Hematopoietic multipotent progenitor cell treated with erythropoietin and hydrocortisone succinate and interleukin-3 and kit ligand, for 6 days (in vitro differentiated cells): ENCODE measurements at places on chromosomes 5 and 9.

DNA sequence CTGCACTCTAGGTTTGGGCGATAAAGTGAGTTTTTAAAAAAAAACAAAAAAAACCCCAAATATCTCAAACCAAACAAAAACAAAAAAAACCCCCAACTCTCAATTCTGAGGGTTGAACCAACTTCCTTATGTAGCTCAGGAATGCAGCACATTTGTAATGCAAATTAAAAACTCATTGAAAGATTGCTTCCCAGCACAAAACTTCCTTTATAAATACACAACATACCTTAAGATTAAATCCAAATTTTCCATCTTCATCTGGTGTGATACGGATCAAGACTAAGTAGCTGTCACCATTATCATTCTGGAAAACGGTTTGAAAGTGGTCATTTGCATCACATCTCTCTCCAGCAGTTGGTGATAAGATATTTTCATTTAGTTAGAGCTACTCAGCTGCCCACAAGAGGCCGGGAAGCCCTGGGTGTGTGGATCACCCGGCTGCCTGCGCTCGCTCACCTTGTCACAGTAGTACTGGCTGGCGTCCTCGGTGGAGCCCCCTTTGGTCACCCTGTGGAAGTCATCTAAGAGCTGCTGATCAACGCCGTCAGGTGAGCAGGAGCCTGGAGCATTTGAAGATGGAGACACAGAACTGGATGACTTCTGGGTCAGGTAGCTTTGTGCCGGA, 88.2 kb downstream of the PTPN3 start:
- DNase-seq = peak; percentile 5

GRCh38 chr9:135714242-135715055, 12.5 kb downstream of the KCNT1 start:
- DNase-seq = no peak

- DNase-seq = no peak
These were observed 12.5 kb upstream of the COL5A1 start for GRCh38 chr9:134629061-134629585.

DNA sequence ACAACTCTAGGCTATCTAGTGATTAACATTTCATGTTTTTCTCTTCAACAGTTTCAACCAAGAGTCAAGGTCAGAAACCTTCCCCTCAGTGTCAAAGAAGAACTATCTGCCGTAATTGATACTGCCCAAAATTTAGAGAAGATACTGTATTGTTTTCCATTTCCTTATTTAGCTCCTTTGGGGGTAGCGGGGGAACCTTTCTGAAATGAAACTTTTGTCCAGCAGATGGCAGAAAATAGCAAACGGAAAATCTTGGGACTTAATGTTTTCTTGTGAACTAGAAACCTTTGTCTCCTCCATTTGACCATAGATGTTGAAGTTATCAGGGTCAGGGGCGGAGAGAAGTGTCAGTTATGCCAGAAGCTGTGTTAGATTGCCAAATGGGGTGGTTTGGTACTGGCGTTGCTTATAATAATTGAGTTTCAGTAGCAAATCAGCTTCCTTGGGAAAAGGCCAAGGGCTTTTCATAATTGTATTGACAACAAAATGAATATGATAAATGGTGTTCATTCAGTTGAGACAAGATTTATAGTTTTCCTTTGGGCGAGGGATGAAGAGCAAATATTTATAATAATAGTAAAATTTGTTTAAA, 101.7 kb upstream of the TLX3 start:
- peak; percentile 86 for DNase-seq

DNA sequence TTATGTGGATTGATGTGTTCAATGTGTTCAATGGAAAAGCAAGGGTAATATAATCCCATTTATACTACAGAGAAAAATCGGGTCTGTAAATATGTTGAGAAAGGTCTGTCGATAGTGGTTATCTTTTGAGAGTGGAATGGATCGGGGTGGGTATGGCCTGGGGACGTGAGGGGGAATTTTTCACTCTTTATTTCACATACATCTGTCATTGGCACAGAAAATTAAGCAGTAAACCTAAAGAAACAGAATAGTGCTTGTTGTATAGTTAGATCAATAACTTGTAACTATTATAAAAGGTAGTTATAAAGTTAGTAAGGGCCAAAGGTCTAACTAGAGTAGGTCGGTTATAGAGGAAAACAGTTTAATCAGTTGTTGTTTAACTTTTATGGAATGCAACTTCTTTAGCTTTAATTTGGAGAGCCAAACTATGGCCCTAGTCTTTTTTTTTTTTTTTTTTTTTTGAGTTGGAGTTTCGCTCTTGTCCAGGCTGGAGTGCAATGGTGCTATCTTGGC, 66.1 kb upstream of the ABL1 start:
- DNase-seq = no peak

DNA sequence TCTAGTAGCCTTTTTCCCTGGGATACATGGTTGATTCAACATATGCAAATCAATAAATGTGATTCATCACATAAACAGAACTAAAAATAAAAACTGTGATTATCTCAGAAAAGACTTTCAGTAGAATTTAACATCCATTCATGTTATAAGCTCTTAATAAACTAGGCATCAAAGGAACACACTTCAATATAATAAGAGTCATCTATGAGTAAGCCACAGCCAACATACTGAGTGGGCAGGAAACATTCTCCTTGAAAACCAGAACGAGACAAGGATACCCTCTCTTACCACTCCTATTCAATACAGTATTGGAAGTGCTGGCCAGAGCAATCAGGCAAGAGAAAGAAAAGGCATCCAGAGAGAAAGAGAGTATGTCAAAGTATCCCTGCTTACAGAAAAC, 239.9 kb downstream of the ATPSCKMT start:
- DNase-seq = no peak

- no peak for DNase-seq
These were observed 35.4 kb downstream of the PRLR start for GRCh38 chr5:35194635-35195471.

DNA sequence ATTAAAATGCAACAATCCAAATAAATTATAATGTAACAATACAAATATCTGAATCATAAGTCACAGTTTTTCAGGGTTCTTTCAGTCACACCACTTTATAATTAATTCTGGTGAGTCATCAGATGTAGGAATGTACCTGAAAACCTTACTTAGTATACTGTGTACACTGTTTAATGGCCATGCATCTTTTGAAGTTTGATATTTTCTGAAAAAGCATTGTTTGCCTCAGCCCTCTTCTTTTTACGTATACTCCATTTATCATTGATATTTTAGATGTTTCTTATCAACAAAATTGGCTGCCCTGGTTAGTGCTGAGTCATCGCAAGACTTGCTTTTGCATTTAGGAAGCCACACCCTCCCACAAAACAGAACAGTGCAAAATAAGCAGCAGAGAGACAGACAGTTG, 218.6 kb downstream of the PJA2 start:
- DNase-seq = peak; percentile 84

GRCh38 chr9:125343518-125344275, 82.1 kb downstream of the GAPVD1 start:
- DNase-seq = no peak

DNA sequence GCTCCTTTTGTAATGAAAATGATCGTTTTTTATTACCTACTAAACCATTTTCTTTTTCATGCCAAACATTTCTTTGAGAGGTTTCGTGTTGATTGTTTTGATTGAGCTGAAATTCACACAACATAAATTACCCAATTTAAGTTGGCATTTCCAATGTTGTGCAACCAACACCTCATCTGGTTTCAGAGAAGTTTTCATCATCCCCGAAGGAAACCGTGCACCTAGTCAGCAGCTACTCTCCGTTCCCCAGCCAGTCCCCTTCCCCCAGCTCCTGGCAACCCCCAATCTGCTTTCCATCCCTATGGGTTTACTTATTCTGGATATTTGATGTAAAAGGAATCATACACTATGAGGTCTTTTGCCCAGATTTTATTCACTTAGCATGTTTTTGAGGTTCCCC, 123.6 kb downstream of the ADCY2 start:
- no peak for DNase-seq

DNA sequence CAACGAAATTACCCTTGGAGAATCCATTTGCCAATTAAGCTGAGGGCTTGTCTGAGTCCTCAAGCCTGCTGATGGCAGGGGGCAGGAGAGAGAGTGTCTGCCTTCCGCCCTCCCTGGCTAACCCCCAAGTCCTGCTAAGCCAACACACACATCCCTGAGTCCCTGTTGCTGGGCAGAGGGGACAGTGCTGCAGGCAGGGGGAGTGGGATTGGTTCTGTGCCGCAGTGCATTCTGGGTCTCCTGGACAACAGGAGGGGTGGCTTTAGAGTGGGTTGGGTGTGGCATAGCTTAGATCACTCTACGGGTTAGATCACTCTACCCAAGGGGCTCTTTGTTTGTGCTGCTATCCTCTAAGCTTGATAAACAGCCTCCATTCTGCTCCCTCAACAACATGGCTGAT, 427.7 kb downstream of the CDK5RAP2 start:
- DNase-seq = no peak

DNA sequence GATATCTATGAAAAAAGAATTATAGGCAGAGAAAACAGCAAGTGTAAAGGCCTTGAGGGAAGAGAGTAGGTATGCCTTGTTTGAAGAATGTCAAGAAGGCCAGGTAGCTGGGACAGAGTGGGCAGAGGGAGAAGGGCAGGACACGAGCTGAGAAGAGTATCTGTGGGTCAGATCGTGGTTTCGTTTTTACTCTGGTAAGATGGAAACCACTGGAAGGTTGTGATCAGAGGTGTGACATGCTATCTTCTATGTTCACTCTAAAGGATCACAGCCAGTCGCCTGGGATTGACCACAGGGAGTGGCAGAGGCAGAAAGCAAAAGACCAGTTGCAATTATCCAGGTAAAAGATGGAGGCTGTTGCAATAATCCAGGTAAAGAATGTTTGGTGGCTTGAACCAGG, 12.6 kb upstream of the ARHGAP26 start:
- DNase-seq = no peak

DNA sequence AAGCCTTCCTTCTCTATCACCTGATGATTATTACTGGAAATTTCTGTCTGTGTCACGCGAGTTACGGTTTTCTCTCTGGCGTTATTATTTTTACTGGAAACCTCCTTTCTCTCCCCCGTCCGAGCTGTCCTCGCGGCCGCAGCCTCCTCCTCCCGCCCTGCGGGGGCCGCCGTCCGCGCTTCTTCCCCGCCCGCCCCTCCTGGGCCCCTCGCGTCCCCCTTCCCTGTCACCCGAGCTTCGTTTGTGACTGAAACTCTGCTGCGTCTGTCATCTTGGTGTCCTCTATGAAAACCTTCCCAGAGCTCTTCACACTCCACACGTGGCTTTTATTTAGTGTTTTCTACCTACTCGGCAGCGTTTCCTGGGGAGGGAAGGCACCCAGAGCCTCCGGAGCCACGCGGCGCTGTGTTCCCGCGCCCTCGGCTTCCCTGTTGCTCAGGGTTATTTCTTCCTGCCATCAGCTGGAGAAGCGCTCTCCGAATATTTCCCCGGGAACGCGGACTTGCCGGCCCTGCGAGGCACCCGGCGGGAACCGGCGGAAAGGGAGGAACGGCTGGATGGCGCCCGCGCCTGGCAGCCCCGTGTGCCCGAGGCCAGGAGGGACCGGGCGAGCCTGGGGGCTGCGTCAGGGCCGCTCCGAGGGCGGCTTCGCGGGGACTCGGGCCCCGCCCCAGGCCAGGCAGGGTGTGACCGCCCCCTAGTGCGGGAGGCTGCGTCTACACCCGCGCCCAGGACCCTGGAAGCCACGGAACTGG, 33.9 kb downstream of the TRIP13 start:
- DNase-seq = peak; percentile 53

- DNase-seq = no peak
These were observed 105.0 kb downstream of the PLPP1 start for GRCh38 chr5:55429613-55430253.

DNA sequence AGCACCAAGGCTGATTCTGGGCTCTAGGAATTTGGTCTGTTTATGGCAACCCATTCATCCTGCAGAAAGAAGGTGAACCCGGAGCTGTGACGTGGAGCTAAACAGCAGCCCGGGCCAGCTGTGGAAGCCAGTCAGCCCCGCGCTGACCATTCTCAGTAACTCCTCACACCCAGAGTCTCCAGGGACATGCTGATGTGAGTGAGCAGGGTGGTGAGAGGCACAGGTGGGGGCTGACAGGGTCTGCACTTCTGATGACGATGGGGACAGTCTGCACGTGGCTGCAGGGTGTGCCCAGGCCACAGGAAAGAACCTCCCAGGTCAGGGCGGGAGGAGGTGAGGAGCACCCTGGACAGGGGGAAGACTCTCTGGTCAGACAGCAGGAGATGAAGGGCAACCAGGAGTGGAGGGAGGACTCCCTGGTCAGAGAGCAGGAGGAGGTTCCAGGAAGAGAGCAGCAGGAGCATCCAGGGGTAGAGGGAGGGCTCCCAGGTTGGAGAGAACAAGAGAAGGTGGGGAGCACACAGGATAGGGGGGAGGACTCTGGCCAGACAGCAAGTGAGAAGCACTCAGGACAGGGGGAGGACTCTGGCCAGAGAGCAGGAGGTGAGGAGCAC, 26.1 kb upstream of the SLC6A3 start:
- no peak for DNase-seq

- no peak for DNase-seq
These were observed 228.1 kb upstream of the DAPK1 start for GRCh38 chr9:87269296-87270176.

- no peak for DNase-seq
These were observed 10.1 kb downstream of the TMEM252 start for GRCh38 chr9:68530618-68531017.

DNA sequence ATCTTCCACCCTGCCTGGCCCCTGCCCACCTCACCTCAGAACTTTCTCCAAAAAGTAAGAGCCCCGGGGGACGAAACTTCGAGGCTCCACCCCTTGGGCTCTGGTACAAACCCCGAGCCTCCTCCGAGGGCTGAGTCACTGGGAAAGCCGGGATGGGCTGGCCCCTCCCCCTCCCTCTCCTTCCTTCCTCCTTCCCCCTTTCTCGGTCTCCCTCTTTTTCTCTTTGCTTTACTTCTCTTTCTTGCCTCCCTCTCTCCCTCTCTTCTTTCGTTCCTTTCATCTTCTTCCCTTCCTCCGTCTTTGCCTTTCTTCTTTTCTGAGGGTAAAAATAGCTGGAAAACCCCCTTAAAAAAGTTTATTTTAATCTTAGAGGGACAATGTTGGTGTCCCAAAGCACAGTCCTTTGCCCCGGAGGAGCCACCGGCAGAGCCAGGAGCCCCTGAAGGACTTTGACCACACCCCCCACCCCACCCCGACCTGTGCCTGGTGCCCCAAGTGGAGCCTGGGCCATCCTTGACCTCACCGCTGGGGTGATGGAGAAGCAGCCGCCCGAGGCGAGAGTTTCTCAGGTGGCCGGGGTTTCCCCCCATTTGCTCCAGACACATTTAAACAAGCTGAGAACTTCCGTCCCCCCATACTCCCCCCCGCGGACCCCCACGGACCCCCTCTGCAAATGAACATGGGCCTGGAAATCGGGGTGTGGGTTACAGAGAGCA, 5.7 kb upstream of the NOTCH1 start:
- no peak for DNase-seq

DNA sequence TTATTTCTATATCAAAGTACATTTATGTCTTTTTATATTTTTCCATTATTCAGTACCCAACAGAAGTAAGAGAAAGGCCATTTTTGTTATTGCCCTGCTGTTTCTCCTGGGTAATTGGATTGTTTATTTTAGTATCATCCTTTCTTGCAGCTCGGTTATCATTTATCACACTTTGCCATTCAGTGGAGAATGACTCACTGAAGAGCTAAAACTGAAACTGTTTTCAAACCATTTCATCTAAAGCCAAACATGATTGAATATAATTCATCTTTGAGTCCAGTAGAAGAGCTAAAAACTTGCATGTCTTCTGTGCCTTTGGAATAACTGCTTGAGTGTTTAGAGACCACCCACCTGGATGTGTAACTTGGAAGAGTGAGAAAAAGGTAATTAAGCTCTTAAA, 139.5 kb upstream of the PRDM9 start:
- DNase-seq = no peak

- DNase-seq = no peak
These were observed 773 bp upstream of the ELL2 start for GRCh38 chr5:95962475-95962773.
